Lower leg skin (tissue), 4 donors: ENCODE measurements at places on chromosomes 7 and 10. TPM values are rescaled to one million over a fixed set of nuclear protein-coding genes. Genes with fewer than 3 reads are reported as not detected.

- no peak for DNase-seq
These were observed 131.3 kb upstream of the NRP1 start for GRCh38 chr10:33465747-33466146.

The FAM13C gene
- 5.0 TPM for total RNA-seq

The POLR2J2 gene
- total RNA-seq = 3.1 TPM

- DNase-seq = peak; percentile 66
These were observed 75.0 kb upstream of the CTBP2 start for GRCh38 chr10:125235093-125236069.

- no peak for DNase-seq
These were observed 649.2 kb upstream of the C7orf33 start for GRCh38 chr7:147941381-147941780.

The MKRN1 gene
- 74.4 TPM for total RNA-seq

- DNase-seq = no peak
These were observed 2.2 kb downstream of the CRTAC1 start for GRCh38 chr10:98028168-98028770.

DNA sequence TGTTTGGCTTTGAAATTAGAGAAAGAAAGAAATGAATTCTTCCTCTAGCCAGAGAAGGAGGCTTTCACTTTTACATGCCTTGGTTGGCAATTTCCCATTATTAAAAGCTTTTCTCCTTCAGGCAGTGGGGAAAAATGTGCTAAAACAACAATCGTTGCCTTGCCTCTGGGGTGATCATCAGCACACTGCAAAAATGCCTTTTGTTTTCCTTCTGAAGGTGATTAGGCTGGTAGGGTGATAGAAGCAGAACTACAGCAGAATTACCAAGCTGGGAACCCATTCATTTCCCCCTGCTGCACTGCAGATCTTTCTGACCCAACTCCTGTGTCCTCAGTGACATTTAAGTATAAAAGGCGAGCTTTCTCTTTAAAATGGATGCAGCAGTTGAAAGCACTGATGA, 22.2 kb downstream of the ANK3 start:
- no peak for DNase-seq

The C10orf53 gene
- total RNA-seq = not detected

The ASAH2 gene
- total RNA-seq = 0.04 TPM

- DNase-seq = no peak
These were observed 123.6 kb downstream of the UBE2H start for GRCh38 chr7:129828989-129829736.

- no peak for DNase-seq
These were observed 23.1 kb downstream of the MYPN start for GRCh38 chr10:68132391-68132790.
